Esophagus squamous epithelium (tissue), 5 donors: ENCODE measurements at places on chromosomes 3 and 15.

GRCh38 chr3:10205451-10206165 is 40.9 kb downstream of the IRAK2 start:
- no peak for DNase-seq

GRCh38 chr15:55588070-55588814 is at the start of gene PYGO1:
TSS of gene PYGO1 (minus strand) at chr15:55588345. CDS start at chr15:55587883, 462 bp downstream.
- no peak for DNase-seq

DNA sequence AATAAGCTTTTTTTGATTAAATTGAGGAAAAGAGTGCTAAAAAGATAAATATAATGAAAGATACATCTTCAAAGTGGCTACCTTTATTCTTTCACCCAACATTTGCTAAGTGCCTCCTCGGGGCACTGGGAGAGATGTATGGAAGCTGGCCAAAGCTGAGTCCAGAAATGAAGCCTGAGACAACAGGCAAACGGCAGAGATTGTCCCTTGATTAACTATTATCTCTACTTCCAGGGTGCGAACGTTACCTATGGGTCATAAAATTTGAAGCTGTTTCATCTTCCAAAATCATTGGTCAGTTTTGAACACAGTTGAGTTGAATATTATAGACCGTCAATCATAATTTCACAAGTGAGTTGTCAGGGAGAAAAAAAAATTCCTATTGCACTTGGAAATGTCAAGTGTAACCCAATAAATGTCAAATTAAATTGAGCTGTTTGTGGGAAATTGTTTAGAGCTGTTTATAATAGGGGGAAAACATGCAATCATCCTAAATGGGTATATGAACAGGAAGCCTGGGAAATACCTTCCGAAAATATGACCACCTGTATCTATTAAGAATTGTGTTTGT is 73.9 kb downstream of the SUCLG2 start:
- DNase-seq, result no peak

- DNase-seq, result no peak
Observed at GRCh38 chr3:55370272-55370671, 116.8 kb downstream of the WNT5A start.

DNA sequence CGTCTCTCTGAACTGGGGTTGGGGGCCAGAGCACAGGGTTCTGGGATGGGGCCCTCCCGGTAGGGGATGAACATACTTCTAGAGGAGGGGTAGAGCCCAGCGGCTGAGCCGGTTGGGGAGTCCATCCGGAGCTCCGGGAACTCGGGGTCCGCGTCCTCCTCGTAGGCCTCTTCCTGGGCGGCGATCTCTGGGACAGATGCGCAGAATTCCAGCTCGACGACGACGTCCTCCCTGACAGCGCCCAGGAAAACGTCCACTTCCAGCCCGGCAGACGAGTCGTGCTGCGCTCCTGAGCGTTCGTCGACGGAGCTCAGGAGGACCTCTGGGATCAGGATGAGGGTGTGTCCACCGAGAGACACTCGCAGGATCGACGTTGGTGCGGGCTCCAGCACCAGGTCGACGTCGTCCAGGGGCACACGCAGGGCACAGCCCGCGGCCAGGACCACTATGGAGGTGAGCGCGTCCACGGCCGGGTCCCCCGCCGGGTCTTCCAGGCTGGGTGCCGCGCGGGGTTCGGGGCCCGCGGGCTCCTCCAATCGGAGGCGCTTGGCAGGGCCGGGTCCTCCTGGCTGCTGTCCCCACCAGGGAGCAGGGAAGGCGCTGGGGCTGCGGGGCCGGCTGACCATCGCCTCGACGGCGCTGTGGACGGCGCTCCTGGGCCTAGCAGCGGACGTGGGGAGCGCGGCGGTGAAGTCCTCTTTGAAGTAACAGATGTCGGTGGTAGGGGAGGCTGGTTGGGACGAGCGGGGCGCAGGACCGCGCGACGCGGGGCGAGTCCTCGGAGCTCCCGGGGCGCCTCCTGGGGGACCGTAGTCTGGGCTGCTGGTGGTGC is 474 bp downstream of the PRR23B start:
- DNase-seq, result no peak

GRCh38 chr3:31159331-31160039 is 265.0 kb upstream of the GADL1 start:
- no peak for DNase-seq

DNA sequence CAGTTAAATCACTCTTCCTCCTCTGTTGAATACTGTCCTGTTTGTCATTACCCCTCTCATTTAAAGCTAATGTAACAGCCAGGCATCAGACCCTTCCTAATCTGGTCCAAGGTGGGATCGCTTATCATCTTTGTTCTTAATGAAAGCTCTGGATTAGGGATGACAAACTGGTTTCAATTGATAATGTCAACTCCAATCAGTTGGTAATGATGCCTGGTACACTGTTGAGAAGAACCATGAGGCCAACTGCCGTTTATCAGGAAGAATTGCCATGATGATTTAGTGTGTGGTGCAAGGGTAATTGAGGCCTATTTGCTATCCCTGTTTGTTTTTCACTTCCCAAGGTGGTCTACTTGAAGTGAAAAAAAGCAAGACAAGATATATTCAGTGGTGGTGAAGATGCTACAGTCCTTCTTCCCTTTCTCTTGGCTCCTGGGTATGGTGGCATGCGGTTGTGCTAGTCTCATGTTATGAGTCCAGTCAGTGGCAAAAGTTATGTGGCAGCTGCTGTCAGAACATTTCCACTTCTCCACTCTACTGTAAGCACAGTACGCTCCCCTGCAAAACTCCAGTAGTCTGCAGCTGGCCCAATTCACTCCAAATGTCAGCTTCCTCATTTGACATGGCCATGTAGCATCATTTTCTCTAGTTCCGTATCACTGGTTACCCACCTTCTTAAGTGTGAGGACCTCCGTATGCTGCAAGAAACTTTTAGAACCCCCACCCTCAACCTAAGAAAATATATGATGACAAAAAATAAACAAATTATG is 72.5 kb downstream of the MORC1 start:
- no peak for DNase-seq

DNA sequence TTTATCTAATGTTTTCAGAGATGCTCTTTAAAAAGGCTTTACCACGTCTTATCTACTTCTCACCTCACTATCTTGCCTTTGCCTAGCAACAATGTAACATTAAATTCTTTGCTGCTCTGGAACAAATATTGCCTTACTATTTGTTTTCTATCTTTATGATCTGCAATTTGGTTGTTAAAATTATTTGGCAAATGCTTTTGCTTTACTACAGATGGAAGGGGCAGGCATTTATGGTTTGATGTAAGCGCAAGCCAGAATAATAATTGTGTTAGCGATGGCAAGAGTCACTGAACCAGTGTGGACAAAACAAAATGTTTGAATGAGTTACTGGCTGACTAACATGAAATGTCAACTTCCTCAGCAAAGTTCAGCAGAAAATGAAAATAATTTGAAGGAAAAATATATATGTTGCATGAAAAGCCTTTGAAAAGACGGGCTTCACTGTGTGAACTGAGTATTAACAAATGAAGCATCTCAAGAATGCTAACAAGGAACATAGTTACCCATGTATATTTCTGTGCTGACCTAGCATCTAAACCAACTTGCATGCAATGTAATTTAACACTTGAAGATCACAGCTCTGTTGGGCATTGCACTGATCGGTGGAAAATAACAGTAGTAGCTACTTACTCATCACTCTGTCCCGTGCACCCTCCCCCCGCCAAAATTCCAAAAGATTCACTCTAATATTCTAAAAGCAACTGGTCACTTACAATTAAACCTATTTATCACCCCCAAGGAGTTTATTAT is 454.0 kb upstream of the ARHGEF26 start:
- DNase-seq, result no peak

- no peak for DNase-seq
Observed at GRCh38 chr3:4950351-4950784, 28.9 kb upstream of the BHLHE40 start.

- no peak for DNase-seq
Observed at GRCh38 chr3:12327021-12327420, 38.2 kb downstream of the PPARG start.

DNA sequence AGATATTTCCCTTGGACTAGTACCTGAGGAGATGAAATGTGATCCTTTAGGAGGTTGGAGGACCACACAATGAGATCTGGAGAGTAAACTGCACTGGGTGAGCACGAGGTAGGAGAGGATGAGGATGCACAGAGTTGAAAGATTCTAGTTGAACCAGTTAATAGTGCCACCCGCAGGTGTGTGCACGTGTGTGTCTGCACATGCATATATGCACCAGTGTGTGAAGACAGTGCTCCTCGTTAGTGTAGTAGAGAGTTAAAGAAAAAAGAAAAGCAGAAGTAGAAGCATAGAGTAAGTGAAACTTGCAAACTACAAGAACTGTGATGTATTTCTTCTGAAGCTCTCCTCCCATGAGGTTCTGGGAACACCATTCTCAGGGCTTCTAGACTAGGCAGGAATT is 8.4 kb downstream of the MED12L start:
- DNase-seq, result no peak

- DNase-seq, result no peak
Observed at GRCh38 chr3:51961602-51962569, 5.4 kb downstream of the PCBP4 start.

- DNase-seq, result no peak
Observed at GRCh38 chr15:36004891-36005490, 459.0 kb upstream of the DPH6 start.

DNA sequence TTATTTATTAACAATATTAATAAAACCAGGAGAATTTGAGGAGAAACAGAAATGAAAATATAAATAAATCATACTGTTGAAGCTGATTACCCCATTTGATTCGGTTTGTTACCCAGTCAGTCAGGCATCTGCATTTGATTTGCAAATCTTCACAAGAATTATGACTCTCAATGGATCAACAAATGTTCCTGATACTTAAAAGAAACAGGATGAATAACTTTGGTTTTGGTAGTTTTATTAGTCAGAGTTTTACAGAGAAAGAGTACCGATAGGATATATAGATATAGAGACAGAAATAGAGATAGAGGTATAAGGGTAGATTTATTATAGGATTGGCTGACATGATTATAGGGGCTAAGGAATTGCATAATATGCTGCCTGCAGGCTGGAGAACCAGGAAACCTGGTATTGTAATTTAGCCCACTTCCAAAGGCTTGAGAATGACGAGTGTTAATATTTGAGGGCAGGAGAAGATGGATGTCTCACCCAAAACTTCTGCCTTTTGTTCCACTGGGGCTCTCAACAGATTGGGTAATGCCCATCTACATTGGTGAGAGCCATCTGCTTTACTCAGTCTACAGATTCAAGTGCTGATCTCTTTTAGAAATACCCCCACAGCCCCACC is 241.6 kb upstream of the COL8A1 start:
- DNase-seq, result no peak

- DNase-seq, result no peak
Observed at GRCh38 chr3:172410702-172411477, 37.4 kb downstream of the GHSR start.

DNA sequence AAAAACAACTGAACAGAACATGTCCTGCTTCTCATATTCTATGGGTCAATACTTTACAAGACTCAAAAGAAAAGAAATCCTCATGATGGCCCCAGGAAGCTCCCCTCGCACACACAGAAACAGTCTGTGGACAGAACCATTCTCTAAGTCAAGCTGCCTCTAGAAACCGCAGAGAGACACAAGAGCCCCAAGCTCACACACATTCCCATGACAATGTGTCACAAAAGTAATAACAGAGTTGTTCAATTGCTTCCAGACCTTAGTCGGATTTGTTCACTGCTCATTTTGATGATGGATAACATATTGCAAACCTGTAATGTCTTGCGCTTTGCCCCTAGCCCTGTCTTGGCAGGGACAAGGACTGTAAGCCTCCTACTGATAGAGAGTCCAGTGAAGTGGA is 60.9 kb downstream of the UMPS start:
- no peak for DNase-seq

DNA sequence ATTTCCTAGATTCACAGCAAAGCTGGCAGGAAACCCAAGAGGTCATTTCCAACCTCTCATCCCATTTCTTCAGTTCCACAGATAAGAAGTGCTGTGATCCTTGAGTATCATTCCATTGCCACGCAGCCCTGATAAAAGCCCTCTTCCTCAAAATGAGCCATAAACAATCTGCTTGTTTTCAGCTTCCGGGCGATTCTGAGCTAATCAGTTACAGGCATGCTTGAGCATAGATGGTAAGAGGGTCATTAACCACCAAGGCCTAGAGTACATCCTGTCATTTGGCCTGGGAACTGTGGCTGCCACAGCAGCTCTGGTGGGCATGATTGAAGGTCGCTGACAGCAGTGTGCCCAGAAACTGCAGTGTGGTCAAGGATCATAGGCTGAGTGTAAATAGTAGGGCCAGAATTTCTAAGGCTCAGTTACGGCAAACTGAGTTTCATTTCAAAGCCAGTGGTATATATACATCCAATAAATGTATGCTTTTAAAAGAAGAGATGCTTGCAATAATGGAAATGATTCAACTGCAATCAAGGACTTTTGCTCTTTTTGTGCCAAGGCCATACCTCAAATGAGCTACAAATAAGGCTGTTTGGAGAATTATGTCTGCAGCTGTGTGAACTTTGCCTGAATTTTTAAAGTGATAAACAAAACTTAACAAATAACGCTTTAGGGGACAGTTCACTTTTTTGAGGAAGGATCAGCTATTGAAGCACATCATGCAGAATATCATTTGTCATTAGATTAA is 47.3 kb downstream of the P3H2 start:
- DNase-seq, result no peak

DNA sequence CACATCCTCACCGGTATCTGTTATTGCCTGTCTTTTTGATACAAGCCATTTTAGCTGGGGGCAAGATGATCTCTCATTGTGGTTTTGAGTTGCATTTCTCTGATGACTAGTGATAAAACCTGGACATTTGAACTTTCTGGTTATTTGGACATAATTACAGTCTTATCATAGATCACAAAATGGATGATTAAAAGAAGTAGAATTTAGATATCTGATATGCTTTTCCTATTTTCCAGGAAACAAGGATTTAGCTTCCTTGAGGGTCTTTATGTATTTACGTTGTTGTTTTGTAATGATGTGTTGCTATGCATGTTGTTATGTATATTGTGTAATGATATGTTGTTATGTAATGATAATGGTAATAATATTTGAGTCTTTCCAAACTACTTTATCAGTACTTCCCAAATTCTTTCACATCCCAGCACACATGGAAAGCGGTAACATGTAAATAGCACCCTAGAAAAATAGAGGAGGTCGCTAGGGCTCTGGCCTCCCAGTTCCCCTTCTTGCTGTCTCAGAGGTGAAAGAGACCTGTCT is 53.8 kb downstream of the GJD2 start:
- DNase-seq, result no peak

DNA sequence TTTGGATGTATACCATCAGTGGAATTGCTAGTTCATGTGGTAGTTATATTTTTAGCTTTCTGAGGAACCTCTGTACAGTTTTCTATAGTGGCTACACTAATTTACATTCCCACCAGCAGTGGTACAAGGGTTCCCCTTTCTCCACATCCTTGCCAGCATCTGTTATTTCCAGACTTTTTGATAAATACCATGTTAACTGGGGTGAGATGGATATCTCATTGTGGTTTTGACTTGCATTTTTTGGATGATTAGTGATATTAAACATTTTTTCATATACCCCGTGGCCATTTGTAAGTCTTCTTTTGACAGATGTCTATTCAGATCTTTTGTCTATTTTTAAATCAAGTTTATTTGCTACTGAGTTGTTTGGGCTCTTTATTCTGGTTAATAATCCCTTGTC is 455.6 kb upstream of the RARB start:
- no peak for DNase-seq
